HL-60 (cell line): ENCODE measurements at places on chromosomes 6 and 20.

DNA sequence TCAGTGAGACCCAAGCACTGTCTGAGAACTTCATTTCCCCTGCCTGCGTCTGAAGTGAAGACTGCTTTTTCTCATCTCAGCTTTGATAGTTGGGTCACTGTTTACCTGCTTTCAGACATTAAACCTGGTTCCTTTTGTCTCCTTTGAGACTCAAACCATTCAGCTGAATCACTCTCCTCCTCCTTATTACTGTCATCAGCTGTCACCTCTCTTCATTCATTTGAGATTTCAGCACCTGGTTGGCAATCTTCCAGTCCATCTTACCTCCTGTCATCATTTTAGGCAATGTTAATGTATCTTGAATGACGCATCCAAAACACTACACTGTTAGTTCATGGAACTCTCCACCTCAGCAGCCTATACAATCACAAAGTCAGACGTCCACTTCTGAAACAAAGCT, 34.3 kb upstream of the SOX4 start:
- no peak for DNase-seq

- no peak for DNase-seq
Measured at GRCh38 chr6:139068846-139069245, 40.3 kb downstream of the ABRACL start.

GRCh38 chr6:98724537-98724936, 109.8 kb upstream of the POU3F2 start:
- DNase-seq = no peak

DNA sequence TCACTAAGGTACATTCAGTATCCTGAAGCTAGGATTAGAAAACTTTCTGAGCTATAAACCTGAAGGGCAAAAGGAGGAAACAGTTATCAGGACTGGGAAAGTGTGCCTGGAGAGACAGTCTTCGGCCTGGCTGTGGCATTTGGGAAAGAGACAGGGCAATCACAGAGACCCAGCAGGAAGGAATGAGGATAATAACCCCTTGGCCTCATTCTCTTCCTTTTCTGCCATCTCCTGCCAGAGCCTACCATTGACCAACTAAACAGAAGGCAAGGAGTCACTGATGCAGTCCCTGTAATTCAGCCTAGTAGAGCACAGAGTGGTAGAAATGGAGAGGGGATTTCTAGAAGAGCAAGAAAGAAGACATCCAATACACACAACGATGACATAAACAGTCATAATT, 359.4 kb downstream of the HDGFL1 start:
- no peak for DNase-seq

GRCh38 chr6:155384321-155384952, 70.2 kb upstream of the TFB1M start:
- DNase-seq = no peak

DNA sequence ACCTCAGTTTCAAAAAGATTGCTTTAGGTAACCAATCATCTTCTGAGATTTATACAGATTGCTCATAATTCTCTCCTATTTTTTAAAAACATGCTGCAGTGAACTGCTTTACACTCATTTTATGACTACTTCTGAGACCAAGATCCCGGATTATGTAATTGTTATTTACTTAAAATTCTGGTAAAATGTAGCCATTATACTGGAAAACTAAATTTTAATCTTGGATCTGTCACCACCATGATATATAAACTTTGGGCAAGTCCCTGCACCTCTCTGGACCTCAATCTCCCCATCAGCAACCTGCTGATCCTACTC, 477 bp upstream of the PROCR start:
- no peak for DNase-seq

DNA sequence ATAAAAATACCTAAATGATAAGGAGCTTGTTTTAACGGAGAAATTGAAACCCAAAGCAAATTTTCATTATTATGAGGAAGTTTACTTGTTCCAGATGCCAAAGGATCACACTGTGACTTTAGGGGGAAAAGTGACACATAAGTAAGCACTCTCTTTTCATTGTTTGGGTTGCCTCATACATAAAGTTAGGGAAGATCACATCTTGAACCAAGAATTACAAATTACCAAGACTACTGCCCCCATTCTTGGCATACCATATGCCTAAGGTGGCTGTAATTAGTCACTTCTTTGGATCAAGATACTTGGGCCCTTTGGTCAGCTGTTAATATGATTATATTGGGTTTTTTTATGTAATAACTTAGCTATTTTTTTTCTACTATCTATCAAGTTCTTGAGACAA, 269.0 kb downstream of the COL12A1 start:
- no peak for DNase-seq

DNA sequence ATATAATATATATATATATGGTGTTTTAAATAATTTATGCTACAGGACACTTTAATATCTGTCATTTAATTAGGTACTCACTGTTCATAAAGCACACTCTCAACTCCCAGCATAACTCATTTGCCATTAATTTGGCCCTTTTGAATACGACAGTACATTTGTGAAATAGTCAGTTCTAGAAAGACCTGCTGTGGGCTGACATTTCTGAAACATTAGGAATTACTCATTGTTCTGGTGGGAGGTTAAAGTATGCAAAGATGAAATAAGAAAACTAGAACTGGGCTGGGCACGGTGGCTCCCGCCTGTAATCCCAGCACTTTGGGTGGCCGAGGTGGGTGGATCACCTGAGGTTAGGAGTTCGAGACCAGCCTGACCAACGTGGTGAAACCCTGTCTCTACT, 497.5 kb downstream of the UTRN start:
- no peak for DNase-seq

DNA sequence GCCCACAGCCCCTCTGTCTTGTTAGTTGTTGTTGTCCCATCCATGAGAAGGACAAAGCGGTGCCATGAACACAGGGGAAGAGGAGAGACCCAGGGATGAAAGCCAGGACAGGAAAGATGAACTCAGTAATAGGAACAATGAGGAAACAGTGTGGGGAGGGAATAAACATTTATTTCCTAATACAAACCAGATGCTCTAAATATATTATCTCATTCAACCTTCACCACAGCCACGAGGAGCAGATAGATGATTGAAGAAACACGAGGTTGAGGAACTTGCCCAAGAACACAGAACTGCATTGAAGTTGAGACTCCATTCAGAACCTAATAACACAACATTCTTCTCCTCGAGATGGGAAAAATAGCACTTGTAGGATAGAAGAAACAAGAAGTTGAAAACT, 53.0 kb upstream of the AIG1 start:
- DNase-seq = no peak

DNA sequence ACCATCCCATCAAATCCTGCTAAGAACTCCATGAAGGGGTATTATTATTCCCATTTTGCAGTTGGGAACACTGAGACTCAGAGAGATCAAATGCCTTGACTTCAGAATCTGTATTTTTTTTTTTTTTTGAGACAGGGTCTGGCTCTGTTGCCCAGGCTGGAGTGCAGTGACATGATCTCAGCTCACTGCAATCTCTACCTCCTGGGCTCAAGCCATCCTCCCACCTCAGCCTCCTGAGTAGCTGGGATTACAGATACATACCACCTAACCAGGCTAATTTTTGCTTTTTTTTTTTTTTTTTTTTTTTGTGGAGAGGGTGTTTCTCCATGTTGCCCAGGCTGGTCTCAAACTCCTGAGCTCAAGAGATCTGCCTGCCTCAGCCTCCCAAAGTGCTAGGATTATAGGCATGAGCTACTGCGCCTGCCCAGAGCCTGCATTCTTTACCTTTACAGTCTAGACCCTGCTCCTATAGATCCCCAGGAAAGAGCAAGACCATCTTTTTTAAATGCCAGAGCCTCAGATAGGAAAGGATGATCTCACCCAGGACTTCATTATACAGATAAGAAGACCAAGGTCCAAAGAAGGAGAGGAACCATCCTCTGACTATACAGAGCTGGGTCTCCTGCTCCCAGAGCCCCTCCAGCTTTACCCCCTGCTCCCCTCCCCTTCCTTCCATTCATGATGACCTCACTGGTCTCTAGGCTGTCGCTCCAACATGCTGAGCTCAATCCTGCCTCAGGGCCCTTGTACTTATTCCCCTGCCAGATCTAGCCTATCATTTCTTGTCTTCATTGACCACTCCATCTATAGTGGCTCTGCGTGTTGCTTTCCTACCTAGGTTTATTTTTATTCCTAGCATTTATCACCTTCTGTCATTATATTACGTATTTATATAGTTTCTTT, 138.6 kb downstream of the CEBPB start:
- no peak for DNase-seq

GRCh38 chr6:76752841-76753240, 680.4 kb upstream of the IMPG1 start:
- no peak for DNase-seq

DNA sequence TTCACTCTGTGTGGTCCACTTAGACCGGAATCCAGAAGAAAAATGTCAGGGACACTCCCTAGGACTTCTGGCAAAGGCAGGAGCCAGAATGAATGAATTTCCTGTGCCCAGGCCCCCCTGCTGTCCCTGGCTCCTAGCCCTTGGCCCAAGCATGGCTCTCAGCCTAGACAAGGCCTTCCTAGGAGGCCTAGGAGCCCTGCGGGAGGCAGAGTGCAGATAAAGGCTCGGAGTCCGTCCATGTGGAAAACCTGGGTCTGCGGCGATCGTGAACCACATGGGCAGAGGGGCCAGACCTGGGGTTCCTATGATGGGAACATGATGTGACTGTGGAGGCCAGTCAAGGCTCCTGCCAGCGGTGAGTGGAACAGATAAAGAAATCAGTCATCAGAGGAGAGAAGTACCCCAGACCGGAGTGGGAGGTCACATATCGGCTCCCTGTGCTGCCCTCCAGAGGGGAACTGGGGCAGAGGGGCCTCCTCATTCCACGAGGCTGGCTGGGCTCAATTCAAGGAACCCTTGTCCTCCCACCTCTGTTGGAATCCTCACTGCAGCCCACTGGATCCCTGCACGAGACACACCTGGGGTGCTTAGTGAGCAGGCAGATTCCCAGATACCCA, 5.9 kb upstream of the VSTM2L start:
- DNase-seq = no peak

DNA sequence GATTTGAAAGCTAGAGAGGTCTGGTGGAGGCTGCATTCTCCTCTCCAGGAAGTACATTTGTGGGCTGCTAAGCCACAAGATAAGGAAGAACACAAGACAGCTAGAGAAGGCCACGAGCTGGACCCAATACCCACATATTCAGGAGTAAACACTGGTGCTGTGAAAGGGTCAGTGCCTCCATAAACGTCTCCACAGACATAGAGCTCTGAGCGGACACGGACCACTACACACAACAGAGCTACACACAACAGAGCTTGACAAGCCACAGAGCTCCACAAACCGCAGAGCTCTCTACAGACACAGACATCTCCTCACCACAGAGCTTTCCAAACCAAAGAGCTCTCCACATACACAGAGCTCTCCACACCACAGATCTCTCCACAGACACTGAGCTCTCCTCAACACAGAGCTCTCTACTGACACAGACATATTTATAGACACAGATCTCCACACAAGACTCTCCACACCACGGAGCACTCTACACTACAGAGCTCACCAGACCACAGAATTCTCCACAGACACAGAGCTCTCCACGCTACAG, 51.9 kb downstream of the ERMARD start:
- no peak for DNase-seq

- no peak for DNase-seq
Measured at GRCh38 chr20:36885356-36885755, 9.4 kb downstream of the TLDC2 start.
